ENCODE measurements at places on chromosomes 11 and 22. TPM values are rescaled to one million over a fixed set of nuclear protein-coding genes. Genes with fewer than 3 reads are reported as not detected.
A peak's percentile ranks its signal among the peaks of the same experiment; 100 is the strongest.

The SLN gene
- 0.09 TPM for polyA plus RNA-seq

The MS4A12 gene
- polyA plus RNA-seq: not detected

The C1QTNF5 gene
- polyA plus RNA-seq: not detected

The THOC5 gene
- 35.4 TPM for polyA plus RNA-seq

The AQP11 gene
- 0.12 TPM for polyA plus RNA-seq

The FAM180B gene
- polyA plus RNA-seq: not detected

The KCTD14 gene
- 2.1 TPM for polyA plus RNA-seq

The LRRC32 gene
- not detected for polyA plus RNA-seq

The NXPE1 gene
- polyA plus RNA-seq: not detected

The LRRC56 gene
- polyA plus RNA-seq: 0.44 TPM

The CCDC134 gene
- polyA plus RNA-seq: 6.3 TPM

The OR10A2 gene
- polyA plus RNA-seq: not detected

The C11orf91 gene
- polyA plus RNA-seq: 0.10 TPM

The GRIK4 gene
- not detected for polyA plus RNA-seq

The OSM gene
- polyA plus RNA-seq: not detected

The PATE1 gene
- not detected for polyA plus RNA-seq

The TLCD5 gene
- 4.0 TPM for polyA plus RNA-seq

GRCh38 chr11:104705490-104706190, 192.6 kb downstream of the CASP12 start:
- no peak for DNase-seq

GRCh38 chr11:12802418-12803085, 128.3 kb downstream of the TEAD1 start:
- peak; percentile 92 for DNase-seq

DNA sequence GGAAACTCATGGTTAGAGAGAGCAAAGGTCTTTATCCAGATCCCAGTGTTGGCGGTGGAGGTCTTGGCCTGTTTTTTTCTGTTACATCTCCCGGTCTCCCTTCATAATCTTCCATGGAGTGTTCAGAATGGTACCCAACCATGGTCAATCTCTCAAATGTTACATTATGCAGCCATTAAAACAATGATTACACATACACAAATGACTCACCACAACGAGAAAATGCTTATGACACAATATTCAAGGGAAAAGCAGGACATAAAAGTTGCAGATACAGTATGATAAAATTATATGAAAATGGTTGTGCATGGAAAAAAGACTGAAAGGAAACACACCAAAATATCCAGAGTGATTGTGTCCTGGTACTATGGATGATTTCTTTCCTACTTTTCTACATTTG, 17.8 kb upstream of the CSNK1E start:
- DNase-seq: no peak

- DNase-seq: no peak
These were observed 294.5 kb downstream of the BRD1 start for GRCh38 chr22:49532869-49533802.

DNA sequence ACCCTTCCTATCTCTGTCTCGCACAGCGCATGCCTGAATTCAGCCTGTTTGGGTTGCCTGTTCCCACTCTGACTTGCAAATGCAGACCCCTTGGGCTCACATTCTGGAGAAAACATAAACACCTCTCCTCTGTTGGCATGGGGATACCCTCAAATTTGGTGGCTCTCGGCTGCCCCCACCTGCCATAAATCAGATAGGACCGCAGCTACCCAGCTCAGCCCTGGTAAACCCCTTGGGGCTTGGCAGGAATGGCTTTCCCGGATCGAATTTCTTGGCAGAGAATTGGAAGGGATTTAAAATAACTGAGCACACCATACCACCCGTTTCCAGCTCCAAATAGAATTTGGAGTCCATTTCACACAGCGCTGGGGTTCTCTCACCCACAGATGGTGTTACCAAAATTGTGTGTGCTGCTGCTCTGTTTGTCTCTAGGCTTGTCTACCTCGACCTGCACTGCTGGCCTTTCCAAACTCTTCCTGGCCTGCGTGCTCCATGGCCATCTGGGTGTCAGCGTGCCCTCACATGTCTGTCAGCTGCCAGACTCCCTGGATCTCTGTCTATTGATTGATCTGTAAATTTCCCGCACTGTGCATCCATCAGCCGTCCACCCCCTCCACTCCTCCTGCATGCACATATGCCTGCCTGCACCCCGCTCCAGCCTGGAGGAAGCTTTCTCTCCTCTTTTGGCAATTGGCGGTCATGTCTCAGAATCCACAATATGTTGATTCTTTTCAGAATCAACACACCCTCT, 134.0 kb downstream of the NTM start:
- no peak for DNase-seq

GRCh38 chr11:134530636-134531326, 118.7 kb upstream of the B3GAT1 start:
- no peak for DNase-seq

DNA sequence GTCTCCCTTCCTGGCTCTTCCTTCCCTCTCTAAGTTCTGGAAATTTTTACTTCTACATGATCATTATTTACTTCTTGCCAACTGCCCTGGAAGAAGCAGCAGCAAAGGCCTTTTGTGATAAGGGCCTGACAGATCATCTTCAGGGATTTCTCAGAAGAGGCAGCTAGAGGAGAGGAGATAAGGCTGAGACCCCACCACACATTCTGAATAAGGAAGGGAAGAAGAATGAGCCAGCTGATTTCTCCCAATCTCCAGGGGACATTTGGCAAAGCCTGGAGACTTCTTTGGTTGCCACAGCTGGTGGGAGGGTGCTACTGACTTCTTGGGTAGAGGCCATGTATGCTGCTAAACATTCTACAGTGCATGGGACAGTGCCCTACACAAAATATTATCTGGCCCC, 122.4 kb upstream of the OR9Q1 start:
- no peak for DNase-seq

- DNase-seq: no peak
These were observed 380.6 kb downstream of the CTTN start for GRCh38 chr11:70778883-70779282.

DNA sequence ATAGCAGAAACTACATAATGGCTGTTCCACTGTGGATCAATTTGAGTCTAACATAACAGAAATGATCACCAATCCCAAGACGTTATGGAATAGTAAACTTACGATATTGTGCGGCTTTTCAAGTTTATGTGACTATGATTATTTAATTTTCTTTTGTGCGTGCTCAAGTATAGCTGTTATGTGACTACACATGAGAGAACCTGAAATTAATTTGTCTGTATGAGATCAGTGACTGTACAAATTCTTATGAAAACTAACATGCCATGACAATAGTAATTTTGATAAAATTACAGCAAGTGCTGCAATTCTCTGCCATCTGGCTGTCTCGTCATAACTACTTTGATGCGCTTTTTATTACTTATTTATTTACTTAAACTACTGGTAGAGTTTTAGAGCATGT, 343.2 kb downstream of the DCDC1 start:
- no peak for DNase-seq

DNA sequence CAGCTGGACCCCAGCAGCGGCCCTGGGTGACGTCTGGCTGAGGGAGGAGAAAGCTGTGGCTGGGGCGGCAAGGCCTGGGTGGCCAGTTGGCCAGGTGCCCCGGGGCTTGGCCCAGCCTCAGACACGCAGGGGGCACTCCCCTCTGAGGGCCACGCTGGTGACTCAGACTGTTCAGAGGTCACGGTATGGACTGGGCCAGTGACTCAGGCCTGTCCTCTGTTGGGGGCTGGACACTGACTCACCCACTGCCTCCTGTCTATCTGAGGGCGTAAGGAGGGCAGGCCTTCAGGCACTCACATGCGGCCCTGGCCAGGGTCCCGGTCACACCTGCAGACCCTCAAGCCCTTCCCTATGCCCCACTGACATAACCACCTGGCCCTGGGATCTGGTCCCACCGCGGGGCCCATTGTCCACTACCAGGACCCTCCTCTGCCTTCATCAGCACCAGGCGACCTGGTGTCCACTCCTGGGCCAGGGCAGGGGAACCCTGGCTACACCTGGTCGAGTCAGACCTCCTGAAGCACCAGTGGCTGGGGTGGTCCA, 3.7 kb upstream of the MUC5AC start:
- DNase-seq: no peak

DNA sequence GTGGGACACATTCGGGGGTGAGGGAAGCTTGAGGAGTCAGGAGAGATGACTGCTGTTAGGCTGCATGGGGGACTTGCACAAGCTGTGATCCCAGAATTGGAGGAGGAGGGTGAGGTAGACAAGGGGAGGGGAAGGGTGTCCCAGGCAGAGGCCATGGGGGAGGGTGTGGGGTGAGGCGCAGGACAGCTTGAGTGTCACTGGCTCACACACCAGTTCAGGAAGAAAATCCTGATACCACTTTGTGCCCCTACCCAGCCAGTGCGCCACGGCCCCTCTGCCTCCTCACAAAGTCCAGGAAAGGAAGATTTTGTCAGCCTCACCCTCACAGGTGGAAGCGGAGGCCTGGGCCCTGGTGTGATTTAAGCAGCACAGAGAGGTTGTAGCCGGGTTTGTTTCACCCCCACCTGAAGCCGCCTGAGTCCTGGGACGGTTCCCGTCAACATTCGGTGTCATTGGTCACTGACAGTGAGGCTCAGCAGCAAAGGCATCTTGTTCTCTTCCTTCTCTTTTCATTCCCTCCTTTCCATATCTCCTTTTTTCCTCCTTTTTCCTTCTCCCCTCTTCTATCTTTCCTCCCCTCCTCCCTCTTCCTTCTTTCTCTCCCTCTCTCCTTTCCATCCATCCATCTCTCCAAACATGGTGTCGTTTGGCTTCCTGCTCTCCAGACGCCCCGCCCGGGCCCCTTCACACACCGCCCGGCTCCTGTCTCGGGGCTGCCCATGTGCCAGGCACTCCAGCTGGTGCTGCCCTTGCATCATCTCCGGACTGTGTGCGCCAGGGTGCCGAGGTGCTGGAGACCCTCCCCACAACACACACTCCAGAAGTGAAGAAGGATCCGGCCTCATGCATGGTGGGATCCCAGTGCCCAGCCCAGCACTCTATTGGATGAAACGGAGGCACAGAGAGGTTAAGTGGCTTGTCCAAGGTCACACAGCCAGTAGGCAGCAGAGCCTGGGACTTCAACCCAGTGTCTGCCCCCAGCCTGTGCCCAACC, 89.3 kb downstream of the MPPED1 start:
- DNase-seq: no peak

- DNase-seq: no peak
These were observed 1.0 kb downstream of the PIDD1 start for GRCh38 chr11:803770-804598.

DNA sequence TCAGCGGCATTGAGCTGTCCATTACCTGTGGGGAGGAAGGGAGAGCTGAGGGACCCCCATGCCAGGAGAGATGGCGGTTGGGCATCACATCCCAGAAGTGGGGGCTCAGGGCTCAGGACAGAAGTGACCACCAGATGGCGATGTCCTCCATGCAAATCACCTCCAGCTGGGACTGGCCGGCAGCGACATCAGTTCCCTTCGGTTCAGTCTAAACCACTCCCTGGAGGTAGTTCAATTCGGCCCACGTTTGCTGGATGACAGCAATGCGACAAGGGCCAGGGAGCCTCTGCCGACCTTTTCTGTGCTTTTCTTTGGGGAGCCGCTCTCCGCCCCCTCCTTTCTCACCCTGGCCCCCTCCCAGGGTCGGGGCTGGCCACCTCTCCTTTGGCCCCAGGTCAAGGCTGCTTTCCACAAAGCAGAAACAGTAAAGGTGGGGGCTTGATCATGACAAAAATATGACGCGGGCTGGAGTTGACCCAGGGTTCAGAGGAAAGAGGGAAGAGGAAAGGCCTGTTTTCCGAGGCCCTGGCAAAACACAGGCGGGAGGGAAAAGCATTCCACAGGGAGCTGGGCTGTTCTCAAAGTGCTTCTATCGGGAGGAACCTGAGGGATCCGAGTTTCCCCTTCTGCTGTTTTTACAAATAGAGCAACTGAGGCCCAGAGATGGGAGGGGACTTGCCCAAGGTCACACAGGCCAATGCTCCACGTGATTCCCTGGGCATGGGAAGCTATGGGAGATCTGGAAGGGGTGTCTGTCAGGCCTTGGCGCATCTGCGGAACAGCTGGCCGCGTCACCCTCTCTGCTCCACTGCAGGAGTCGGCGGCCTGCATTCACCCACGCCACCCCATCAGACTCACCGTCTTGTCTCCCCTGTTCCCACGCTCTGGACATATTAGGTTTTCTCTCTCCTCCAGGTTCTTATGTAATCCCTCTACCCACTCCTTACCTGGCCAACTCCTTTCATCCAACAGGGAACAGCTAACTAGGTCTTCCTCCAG, 54.7 kb downstream of the FBXO7 start:
- DNase-seq: peak; percentile 26

- DNase-seq: no peak
These were observed 720 bp upstream of the MED17 start for GRCh38 chr11:93783362-93783761.

DNA sequence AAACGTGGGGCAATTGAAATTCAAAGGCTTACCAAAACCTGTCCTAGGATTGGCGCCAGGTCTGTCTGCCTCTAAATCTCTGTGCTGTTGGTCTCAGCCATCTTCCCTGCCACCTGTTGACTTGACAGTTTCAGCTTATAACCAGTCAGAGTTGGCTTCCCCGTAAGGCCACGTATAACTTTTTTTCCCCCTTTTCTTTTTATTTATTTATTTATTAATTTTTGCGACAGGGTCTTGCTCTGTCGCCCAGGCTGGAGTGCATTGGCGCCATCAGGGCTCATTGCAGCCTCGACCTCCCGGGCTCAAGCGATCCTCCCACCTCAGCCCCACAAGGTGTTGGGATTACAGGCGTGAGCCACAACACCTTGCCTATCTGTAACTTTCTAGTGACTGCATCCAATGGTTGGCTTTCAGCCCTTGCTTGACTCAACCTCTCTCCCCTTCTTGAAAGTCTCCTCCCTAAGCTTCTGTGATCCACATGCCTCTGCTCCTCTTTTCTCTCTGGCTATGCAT, 1.4 kb upstream of the SYVN1 start:
- no peak for DNase-seq

GRCh38 chr22:28222052-28222451, 303.0 kb upstream of the PITPNB start:
- no peak for DNase-seq

- DNase-seq: no peak
These were observed 753 bp downstream of the PTPN5 start for GRCh38 chr11:18790883-18791206.

DNA sequence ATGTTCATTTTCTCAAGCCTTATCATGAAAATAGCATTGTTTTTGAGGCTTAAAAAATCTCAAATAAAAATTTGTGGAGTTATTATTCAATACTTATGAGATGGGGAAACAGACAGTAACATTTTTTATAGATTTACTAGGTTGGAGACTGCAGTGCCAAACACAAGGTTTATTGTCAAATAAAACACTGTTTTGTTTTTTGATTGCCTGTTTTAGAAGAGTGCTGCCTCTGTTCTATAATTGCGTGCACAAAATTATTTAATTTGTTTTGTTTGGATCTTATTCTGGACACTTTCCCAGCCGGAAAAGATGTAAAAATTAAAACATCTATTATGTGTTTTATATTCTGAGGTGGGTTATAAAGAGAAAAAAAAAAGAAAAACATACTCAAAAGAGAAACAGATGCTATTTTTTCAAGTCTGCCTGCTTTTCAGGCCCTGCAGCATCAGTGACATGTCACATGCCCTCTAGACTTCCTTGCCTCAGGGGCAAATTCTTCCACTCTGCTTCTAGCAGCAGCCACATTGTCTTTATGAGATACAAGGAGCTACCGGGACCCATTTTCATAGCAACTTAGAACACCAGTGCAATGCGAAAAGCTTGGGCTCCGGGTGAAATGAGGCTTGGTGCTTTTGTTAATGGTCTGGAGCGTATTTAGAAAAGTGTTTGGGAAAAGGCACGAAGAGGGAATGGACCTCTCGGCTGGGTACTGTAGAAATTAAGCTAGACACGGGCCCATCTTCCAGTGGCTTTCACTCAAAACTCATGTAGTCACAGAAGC, 77.5 kb downstream of the EFCAB6 start:
- no peak for DNase-seq

- DNase-seq: no peak
These were observed 11.0 kb downstream of the TANGO2 start for GRCh38 chr22:20031732-20032406.

All from keratinocyte (primary cell).